ENCODE measurements at places on chromosomes 3 and 15.

DNA sequence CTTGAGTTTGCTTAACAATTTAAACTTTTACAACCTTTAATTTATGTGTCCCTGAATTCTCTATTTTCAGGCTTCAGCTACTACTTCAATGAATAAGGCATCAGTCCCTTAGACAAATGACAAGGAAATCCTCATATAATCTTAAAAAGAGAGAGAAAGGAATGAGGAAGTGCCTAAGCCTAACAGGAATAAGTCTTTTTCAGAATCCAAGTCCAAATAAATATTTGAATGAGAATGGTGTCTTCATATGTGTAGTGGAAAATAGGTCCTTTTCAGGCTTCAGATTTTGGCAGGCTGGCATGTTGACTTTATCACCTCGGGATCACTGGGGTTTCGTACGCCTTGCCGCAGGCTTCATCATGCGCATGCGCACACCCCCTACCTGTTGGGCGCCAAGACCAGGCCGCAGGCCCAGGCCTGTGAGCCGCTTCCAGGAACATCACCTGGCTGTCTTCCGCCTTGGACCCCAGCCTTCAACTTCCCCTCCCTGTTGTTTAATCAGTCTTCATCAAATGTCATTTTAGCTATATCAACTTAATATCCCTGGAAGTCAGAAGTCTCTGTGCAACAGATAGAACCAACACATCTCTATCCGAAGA, 334.5 kb downstream of the SOX2 start:
- no peak for DNase-seq

- DNase-seq, result peak; percentile 25
Observed at GRCh38 chr3:146326875-146327543, 76.1 kb upstream of the PLSCR4 start.

GRCh38 chr3:156291272-156292123, 171.1 kb downstream of the KCNAB1 start:
- DNase-seq, result peak; percentile 60

- DNase-seq, result no peak
Observed at GRCh38 chr15:100115711-100116090, 226.1 kb downstream of the ADAMTS17 start.

DNA sequence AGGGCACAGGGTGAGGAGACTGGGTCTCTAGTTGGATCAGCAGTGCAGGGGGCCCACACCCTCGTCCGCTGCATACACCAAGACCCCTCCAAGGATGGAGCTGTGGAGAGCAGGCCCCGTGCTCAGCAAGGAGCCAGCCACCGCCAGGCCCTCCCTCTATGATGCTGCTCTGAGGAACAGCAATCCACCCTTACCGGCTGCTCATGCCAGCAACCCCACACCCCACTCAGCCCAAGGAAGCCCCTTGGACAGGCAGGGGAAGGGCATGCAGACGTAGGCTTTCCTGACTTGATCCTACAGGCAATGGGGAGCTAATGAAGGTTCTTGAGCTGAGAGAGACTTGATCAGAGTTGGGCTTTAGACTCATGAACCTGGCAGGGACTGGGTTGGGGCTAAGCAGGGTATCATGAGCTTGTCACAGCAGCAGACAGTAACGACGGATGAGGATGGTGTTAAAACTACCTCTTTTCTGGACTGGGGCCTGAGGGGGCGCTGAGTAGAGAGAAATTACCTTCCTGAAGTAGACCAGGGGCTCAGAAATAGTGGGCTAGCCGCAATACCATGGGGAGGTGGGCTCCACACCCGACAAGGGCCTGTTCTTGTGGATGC, 50.5 kb upstream of the FGD5 start:
- no peak for DNase-seq

DNA sequence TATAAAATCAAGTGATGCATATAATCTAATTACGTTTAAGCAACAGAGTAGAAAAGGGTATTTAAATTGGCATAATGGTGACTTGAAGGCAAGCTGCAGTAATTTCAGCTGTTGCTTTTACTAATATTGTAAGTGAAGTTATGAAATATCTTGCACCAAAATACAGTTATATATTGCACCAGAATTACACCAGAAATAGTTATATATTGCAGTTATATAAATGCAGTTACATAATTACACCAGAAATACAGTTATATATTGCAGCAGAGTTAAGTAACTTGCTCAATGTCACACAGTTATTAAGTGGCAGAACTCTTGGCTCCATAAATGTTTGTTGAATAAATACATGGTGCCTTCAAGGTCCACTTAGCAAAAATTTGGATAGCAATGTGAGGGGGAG, 51.4 kb downstream of the PCOLCE2 start:
- DNase-seq, result no peak

DNA sequence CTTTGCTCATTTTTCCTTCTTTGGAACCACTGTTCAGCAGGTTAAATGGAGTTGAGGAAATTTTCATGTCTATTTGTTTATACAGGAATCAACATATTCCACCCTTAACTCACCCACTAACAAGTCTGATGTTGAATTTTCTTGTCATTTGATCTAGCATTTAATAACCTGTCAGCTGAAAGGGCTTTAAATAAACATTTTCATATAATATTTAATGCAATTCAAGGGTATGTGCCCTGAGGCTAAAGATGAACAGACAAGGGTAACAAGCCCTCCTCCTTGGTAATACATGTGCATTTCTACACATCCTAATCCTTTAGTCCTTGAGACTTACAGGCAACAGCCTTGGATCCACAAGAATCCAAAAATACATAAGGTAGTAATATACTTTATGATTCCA, 435.0 kb upstream of the NR2F2 start:
- no peak for DNase-seq

GRCh38 chr3:47586746-47587145, 8.1 kb upstream of the CSPG5 start:
- no peak for DNase-seq

GRCh38 chr3:49942651-49943050, 2.7 kb downstream of the RBM6 start:
- no peak for DNase-seq

- no peak for DNase-seq
Observed at GRCh38 chr3:45962033-45962432, 18.8 kb downstream of the CXCR6 start.

GRCh38 chr3:169528289-169528688, 135.2 kb downstream of the MECOM start:
- DNase-seq, result no peak

- no peak for DNase-seq
Observed at GRCh38 chr3:184642631-184643285, 69.1 kb downstream of the MAGEF1 start.

- no peak for DNase-seq
Observed at GRCh38 chr3:45988804-45989203, 6.8 kb downstream of the FYCO1 start.

- no peak for DNase-seq
Observed at GRCh38 chr3:48345946-48346572, 12.6 kb upstream of the SPINK8 start.
